ENCODE measurements at places on chromosomes 2 and 18.
A peak's percentile ranks its signal among the peaks of the same experiment; 100 is the strongest.

- DNase-seq = no peak
Observed at GRCh38 chr2:104539649-104540048, 314.3 kb upstream of the POU3F3 start.

- no peak for DNase-seq
Observed at GRCh38 chr2:195657634-195658540, 861 bp downstream of the SLC39A10 start.

DNA sequence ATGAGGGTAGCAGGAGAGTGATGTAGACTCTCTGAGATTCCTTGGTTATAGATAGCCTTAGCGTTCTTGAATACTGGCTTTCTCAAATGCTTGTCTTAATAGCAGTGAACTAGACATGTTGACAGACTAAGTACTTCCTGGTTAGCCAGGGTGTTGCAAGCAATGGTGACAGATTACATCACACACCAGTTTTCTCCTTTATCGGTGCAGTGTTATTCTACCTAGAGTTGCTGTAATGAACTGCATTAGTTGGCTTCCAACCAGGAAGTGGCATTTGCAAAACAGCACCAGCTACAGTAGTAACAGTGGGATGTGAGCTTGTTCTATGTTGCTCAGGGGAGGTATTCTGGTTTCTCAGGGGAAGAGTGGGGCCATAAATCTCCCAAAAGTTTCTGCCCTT is 582.2 kb upstream of the DDX18 start:
- DNase-seq = no peak

GRCh38 chr18:79525556-79526467 is 130.1 kb downstream of the NFATC1 start:
- no peak for DNase-seq

GRCh38 chr2:1986598-1986997 is 242.3 kb upstream of the PXDN start:
- no peak for DNase-seq

- no peak for DNase-seq
Observed at GRCh38 chr2:238838786-238839327, 9.0 kb upstream of the TWIST2 start.

DNA sequence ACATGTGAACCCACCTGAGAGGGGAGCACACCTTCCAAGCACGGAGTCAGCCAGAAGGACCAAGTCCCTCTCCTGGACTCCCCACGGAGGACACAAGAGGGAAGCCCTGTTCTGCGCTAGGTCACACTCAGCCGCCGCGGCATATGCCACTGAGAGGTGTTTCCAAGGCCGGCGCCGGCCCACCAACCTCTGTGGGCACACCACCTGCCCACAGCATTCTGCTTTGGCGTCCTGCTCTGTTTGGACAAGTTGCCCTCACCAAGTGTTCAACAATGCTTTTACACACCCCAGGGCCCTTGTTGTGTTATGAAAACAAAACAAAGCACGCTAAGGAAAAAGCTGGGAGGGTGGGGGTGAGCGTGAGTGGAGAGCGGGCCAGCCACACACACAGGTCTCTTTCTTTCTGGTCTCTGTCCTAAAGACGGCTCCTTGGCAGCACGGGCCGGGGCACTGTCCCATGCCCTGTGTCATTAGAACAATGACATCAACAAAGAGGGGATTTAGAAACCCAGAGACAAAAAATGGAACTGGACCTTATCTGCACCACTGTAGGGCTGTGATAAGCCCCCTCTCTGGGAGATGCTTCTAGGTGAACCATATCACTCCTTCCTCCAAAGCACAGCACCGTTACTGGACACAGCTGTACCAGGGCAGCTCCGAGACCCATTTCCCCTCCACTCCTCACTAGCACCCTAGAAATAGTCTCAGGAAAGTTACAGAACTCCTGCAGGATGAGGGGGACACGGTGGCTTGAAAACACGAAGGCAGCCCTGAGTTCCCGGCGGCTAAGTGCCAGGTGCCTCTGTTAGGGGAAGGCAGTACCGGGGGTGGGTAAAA is 17.0 kb downstream of the SMAD7 start:
- no peak for DNase-seq

GRCh38 chr2:219174146-219174545 is 2.6 kb downstream of the CNPPD1 start:
- no peak for DNase-seq

DNA sequence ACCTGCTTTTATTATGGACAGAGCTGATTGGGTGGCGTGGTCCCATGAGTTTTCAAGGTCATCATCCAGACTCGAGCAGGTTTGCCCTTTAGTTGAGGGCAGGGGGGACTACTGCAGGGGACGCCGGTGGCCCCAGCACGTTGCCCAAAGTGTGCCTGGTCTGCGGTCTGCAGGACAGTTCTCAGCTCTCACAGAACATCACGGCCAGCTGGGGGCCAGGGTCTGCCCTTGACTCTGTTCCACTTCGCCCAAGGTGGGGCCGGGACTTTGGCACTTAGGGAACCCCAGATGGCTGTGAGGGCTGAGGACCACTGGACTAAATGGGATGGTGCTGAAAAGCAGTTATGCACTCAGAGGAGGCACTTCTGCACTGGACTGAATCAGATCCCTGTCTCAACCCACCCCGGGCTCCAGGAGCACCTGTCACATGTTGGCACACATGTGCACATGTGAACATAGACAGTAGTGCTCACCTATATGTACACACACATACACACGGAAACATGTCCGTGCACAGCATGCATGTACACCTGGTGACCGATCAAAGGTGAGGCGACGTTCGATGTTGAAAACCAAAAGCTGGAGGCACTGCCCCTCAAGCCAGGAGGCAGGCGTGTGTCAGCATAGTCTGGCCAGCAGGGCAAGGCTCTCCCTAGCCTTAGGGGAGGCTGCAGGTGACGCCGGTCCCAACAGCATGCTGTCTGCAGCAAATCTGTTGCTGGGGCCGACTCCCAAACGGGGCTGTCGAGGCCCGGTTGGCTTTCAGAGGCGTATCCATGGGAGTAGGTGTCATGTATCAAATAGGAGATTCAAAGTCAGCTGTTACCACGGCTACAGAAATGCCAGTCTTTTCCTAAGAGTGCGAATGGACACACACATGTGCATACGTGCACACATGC is 10.2 kb downstream of the ANO7 start:
- no peak for DNase-seq

- DNase-seq = no peak
Observed at GRCh38 chr2:22037274-22037673, 913.5 kb downstream of the TDRD15 start.

- DNase-seq = peak; percentile 99
Observed at GRCh38 chr2:174778085-174778981, 14.1 kb upstream of the CHRNA1 start.

DNA sequence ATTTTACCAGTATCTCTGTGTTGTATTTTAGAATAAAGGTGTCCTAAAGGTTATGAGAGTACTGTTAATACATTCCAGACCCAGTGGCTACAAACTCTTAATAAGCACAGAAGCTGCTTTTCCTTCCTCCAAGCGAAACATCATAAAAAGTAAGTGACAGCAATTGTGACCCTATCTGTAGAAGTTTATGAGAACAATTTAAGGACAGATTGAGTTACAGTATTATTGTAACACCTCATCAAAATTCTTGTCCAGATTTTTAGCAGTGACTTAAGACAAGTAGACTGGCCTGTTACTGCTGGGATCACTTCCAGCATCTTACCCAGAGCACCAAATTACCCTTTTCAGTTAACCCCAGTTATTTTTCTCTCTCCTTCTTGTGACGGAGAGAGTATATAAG is 154.6 kb downstream of the ERBB4 start:
- DNase-seq = no peak

DNA sequence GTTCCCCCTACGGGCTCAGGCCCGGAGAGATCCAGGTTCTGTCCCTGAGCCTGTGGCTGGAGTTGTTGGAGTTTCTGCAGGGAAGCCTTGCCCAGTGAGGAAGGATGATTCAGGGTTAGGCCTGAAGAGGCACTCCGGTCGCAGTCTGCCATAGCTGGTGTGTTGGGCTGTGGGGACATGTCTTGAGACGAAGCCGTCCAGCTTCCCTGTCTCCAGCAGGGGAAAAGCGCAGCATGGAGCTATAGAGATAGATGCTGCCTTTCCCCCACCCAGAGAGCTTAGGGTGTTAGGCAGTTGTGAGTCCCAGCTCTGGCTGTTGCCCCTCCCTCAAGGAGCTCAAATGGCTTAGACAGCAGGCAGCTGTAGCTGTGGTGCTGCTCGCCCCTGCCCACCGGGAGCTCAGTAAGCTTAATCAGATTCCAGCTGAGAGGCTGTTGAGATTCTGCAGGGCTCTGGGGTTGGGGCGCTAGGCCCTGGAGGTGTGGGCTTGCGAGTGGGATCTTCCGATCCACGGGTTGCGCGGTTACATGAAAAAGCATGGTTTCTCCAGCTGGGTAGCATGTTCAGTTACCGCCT is 103.9 kb downstream of the PMAIP1 start:
- no peak for DNase-seq

DNA sequence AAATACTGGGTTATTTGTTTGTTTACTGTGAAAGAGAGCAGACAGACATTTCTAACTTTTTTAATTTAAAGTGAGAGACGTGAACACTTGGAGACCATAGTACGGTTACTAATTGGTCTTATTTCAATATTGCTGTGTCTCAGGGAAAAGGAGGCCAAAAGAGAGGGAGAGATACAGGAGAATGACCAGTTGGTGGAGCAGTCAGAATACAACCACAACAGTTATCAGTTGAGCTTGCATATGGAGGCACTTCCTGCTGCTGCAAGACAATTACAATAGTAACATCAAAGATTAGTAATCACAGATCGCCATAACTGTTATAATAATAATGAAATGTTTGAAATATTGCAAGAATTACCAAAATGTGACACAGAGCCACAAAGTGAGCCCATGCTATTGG is 58.2 kb downstream of the TWSG1 start:
- DNase-seq = no peak

GRCh38 chr2:3847397-3848052 is 144.2 kb downstream of the DCDC2C start:
- no peak for DNase-seq

DNA sequence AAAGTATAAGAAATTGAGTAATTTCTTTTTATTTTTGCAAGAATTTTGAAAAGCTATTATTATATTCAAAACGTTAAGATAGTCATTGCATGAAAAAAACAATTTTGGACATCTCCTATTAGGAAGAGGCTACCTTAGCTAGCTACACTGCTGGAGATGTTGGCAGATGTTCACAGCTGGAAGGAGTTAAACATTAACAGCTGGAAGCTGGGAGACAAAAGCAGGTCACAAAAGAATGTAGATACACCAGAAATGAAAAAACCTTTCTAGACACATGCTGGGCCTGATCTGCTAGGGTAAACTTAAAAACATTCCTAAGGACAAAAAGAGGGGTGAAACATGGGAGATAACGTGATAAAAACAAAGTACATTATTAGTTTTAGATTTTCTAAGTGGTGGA is 84.4 kb downstream of the SESTD1 start:
- no peak for DNase-seq

- DNase-seq = peak; percentile 68
Observed at GRCh38 chr18:29164020-29164706, 987.2 kb upstream of the CDH2 start.

- no peak for DNase-seq
Observed at GRCh38 chr2:123103902-123104301, 921.2 kb upstream of the CNTNAP5 start.

GRCh38 chr2:195561116-195561921 is 95.7 kb upstream of the SLC39A10 start:
- DNase-seq = peak; percentile 84

GRCh38 chr2:192886636-192887035 is 691.9 kb upstream of the TMEFF2 start:
- no peak for DNase-seq

DNA sequence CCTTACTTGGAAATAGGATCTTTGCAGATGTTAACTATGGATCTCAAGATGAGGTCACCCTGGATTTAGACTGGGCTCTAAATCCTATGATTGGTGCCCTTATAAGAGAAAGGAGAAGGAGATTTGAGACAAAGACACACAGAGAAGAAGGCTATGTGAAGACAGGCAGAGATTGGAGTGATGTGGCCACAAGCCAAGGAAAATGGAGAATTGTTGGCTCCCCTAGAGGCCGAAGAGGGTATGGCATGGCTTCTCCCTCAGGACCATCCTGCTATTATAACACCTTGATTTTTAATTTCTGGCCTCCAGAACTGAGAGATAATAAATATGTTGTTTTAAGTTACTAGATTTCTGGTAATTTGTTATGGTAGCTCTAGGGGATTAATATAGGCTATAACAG is 7.6 kb downstream of the CYBRD1 start:
- DNase-seq = no peak

Data from GM04504 (cell line).